ENCODE measurements at places on chromosomes 3 and 15.

GRCh38 chr3:25423780-25424588, 4.1 kb upstream of the RARB start:
- DNase-seq, result no peak

DNA sequence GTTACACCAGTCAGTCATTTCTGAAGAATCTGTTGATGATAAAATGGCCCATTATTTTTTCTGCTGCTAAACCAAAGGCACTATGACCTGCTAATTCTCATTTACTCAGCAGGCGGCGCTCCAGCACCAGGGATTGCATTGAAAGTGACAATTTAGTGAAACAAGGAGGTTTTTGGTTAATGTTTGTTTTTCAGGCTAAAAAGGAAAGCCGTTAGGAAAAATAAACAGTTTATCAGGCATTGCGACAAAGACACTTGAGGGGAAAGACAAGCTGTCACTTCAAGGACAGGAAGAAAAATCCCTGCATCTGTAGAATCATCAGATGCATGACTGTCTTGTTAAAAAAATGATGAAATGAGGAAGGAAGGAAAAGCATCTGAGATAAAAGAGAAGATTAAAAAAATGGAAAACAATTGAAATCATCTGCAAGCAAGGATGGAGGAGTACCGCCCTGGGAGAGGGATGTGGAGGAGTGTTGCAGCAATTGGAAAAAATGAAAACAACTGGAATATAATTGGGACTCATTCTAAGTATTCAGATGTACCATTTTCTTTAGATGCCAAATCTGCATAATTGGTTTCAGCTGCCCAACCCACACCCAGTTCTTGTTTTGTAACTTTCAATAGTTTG, 54.0 kb downstream of the NR1D2 start:
- no peak for DNase-seq

GRCh38 chr3:188697127-188697526, 474.6 kb upstream of the TPRG1 start:
- peak; percentile 5 for DNase-seq

- DNase-seq, result no peak
These were observed 2.1 kb upstream of the OXSR1 start for GRCh38 chr3:38163117-38163840.

DNA sequence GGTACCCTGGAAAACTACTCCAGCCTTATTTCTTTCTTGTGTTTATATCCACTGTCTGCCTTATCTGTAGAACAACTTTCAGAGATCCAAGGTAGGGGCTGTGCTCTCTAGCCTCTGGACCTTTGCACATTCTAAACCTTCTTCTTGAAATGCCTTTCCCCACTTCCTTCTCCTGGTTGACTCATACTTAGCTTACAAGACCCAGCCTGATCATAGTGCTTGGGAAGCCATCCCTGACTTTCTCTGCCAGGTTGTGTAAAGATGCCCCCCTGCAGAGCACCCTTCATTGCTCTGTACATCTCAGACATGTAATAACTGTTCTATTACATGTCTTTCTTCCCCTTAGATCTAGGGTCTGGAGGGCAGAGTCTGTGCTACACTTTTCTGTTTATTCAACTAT, 50.1 kb downstream of the PPM1L start:
- DNase-seq, result no peak

DNA sequence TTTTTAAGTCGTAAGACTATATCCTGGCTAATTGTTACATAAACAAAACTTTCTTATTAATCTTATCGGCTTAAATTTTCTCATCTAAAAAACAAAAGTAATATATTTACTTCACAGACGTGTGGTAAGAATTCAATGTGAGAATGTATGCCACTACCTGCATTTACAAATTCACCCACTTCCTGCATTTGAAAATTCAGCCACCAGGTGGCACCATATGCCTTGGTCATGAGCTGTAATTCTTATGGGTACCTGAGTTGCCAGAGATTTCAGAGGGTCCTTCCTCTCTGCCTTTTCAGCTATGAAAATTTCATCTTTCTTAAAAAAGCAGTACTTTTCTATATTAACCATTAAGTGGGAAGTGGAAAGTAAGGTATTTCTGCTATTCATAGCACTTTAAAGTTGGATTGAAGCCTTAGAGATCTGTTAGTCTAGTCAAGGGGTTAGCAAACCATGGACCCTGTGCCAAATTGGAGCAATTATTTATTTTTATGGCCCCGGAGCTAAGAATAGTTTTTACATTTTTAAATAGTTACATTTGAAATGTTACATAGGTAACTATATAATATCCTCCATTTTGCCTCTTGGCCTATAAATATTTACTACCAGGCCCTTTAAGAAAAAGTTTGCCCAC, 127.8 kb downstream of the HCN4 start:
- peak; percentile 49 for DNase-seq

- DNase-seq, result no peak
These were observed 15.9 kb downstream of the HPS3 start for GRCh38 chr3:149145356-149145755.

DNA sequence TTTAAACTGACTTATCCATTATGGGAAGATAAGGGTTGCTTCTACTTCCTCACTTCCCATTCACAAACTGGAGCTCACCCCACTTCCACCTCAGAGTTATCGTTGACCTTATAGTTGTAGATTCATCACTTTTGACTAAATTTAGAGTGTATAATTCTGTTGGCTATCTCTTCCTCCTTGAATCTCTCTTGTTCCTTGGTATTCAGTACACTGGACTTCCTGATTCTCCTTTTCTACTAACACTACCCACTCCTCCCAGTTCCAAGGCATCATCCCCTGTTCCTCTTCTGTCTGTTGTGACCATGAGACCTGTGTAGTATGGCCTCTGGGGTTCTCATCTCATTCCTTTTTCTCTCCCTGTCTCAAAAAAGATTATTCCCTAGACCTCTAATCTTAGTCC, 5.9 kb upstream of the GPR87 start:
- no peak for DNase-seq

- DNase-seq, result no peak
These were observed 15.8 kb downstream of the TCF12 start for GRCh38 chr15:56934269-56934668.

GRCh38 chr15:41773729-41774061, 589 bp upstream of the MAPKBP1 start:
- no peak for DNase-seq

DNA sequence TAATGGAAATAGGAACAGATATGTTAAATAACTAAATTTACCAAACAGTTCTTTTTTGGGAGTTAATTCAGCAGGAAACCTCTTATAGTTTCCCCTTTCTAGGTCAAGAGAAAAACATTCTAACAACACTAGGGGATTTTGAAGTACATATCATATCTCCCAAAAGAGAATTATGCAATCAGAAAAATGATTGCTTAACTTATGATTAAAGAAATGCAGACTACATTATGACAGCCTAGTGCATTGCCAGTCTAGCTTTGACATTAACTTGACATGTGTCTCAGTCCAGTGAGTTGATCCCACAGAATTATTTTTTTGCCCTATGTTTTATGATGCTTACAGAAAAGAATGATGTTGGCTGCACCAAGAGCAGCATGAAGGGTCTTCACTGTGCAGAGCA, 31.7 kb upstream of the NPHP3 start:
- no peak for DNase-seq

- no peak for DNase-seq
These were observed 17.0 kb downstream of the PCYT1A start for GRCh38 chr3:196270499-196270898.

DNA sequence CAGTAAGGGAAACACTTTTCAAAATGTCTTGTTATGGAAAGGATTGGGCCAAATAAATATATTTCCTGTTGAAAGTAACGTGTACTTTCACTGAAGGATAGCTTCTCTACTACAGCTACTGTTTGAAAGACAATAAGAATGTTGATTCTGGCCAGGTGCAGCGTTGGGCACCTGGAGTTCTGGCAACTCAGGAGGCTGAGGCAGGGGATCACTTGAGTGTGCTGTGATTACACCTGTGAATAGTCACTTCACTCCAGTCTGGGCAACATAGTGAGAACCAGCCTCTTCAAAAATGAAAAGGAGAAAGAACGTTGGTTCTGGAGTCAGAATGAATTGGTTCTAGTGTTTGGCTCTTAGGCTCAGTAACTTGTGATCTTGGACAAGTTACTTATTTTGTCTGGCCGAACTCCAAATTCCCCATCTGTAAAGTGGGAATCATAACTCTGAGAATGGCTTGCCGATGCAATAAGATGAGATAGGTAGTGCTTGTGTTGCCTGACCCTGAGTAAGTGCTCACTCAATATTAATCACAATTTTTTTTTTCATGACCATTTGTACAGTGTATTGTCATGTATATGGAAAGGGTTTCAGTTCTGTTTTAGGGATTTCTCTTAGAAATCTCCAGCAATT, 310.8 kb downstream of the PTPRG start:
- DNase-seq, result no peak

DNA sequence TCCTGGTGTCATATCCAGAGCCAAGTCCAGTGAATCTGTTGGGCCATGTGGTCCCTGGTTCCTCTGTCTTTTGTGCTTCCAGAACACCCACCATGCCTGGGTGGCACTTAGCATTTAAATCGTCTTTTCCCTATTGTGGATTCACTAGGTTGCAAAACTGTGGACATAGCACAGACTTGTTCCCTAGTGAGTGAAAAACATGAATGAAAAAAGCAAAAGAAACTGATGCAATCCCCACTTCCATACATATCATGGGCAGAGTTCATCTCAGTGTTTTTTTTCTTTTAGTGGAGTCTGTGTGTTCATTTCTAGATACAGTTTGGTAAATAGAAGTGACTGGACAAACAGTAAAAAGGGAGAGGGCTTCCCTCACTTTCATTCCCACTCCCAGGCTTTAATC, 170.5 kb downstream of the SLCO3A1 start:
- no peak for DNase-seq

GRCh38 chr15:31758126-31758525, 272.2 kb upstream of the CHRNA7 start:
- DNase-seq, result peak; percentile 10

GRCh38 chr3:72163809-72164634, 379.1 kb upstream of the PROK2 start:
- DNase-seq, result peak; percentile 96

DNA sequence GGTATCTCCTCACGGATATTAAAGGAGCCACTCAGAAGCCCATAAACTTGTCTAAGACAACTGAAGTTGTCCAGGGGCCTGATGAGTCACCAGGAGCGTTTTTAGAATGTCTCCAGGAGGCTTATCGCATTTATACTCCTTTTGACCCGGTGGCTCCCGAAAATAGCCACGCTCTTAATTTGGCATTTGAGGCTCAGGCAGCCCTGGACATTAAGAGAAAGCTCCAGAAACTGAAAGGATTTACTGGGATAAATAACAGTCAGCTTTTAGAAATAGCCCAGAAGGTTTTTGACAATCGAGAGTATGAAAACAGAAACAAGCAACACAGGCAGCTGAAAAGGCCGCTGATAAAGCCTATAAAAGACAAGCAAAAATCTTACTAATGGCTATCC, 4.1 kb downstream of the DET1 start:
- no peak for DNase-seq

- DNase-seq, result no peak
These were observed 7.3 kb downstream of the PAQR5 start for GRCh38 chr15:69305933-69306568.

- no peak for DNase-seq
These were observed 100.9 kb downstream of the CLSTN2 start for GRCh38 chr3:140035871-140036270.

GRCh38 chr3:87354398-87354797, 78.0 kb upstream of the POU1F1 start:
- DNase-seq, result no peak

DNA sequence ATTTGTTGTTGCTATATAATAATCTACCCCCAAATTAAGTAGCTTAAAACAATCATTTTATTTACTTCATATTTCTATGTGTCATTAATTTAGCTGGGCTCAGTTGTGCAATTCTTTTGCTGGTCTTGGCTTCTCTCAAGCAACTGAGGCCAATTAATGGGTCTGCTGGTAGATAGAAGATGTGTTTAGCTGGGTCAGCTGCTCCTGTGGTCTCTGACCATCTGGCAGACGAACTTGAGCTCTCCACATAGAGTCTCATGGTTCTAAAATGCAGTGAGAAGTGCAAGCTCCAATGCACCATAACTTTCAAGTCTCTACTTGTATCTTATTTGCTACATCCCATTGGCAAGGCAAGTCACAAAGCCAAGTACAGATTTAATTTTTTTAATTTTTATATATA, 515.6 kb downstream of the ZIC1 start:
- DNase-seq, result no peak

GRCh38 chr3:123459862-123460261, 11.0 kb upstream of the ADCY5 start:
- DNase-seq, result no peak

DNA sequence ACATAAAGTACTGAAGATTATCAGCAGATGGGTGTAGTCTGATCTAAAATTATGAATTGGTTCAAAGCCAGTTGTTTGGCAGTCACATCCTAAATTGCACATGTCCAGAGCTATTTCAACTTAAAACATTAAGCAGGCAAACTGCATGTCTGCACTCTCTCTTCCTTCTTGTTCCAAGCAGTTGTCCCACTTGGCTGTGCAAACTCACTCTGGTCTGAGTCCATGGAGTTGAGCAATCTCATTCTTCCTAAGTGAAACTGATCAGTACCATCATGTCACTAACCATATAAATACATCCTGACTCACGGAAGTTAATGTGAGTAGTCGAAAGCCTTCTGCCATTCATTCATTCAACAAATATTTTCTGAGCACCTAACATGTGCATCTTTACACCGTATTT, 353.0 kb downstream of the ROBO1 start:
- no peak for DNase-seq

Measured in GM12864 (cell line).